ENCODE measurements at places on chromosomes 5 and 9.
A peak's percentile ranks its signal among the peaks of the same experiment; 100 is the strongest.

- no peak for DNase-seq
Measured at GRCh38 chr5:127536687-127537086, 19.2 kb downstream of the PRRC1 start.

DNA sequence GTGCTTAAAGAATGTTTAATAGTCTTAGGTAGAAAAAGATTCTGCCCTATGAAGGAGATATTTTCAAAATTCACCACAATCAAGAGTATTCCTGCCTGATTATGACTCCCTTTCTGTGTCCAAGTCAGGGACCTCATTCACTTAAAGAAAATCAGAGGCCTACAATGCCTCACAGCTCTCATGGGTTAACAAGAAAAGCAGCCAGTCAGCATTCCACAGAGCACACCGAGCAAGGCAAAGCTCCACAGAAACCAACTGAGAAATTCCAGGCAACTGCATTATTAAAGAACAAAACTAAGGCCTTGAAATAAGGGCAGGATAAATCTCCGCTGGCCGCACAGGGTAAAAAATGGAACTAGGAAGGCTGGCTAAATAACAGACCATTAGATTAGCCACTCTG lies 161.1 kb downstream of the TARS1 start:
- no peak for DNase-seq

DNA sequence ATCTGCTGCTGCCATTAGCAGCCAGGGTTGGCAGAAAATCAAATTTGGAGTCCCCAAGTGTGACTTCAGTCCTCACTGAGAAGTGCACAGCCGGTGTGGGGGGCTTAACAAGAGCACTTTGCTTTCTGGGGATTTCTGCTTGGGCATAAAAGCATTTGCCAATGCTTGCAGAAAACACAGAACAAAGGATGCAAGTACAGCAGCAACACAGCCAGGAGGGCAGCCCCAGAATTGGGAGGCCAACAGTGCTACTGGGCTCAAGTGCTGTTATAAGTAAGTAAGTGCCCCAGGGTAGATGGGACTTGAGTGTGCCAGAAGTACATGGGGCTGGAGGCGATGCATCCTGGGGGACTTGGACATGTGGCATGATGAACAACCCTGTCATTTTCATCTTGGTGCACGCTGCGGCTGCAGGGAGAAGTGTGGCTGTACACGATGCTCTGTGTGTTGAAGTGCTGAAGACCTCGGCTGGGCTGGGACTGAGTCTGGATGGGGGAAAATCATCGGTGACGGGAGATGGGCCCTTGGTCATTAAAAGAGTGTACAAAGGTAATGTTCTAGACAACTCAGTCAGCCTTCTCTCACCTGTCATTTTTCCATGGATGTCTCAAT lies 73.3 kb downstream of the GOLPH3 start:
- no peak for DNase-seq

DNA sequence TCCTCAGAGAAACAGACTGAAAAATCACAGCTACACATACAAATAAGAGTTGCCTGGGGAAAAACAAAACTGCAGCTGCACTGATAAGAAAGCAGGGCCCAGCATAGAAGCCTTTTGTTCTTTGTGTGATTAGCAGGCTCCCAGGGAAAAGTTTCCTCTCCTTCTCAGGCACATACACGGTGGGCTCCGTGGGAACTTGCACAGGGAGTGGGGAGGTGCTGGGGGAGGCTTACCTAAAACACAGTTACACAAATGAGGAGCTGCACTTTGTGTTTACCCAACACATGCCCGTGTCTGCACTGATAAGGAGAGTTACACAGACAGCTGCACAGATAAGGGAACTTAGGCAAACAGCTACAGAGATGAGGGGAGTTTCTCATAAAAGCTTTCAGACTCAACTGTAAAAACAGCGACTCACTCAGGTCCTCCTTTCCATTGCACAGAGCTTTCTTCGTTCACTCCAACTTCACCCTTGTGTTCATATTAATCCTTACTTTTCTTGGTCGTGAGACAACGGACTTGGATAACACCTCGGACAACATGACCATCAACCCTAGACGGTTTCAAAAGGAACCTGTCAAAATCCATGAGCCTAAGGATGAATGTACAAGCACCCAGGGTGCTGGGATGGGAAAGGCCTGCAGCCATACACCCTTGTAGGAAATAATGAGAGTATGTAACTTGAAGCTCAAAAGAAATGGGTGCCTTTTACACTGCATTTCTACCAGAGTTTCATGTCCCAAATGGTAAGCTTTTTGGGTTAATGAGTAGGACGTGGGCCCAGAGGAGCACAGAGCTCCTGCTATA lies 50.8 kb downstream of the SERINC5 start:
- no peak for DNase-seq

GRCh38 chr5:147673266-147673665 lies 109.3 kb downstream of the JAKMIP2 start:
- DNase-seq = no peak

DNA sequence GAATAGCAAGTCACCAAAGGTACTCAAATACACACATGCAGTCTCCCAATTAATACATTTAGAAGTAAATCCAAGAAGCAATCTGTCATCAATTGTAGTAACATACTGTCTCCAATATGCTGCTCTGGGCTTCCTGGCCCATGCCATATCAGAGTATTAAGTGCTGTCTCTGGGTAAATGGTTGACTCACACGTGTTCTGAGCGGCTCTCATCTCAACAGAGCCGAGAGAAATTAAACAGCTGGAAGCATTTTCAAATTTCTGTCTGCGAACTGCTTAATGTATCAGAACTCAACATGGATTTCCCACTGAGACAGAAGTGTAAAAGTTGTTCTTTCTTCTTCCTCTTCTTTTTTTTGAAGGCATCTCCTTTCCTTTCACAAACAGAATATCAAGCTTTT lies 247.3 kb upstream of the TAS2R1 start:
- DNase-seq = no peak

GRCh38 chr9:89602978-89603766 lies 1.6 kb upstream of the GADD45G start:
- DNase-seq = peak; percentile 84

- DNase-seq = no peak
Measured at GRCh38 chr5:16457451-16457850, 8.1 kb downstream of the ZNF622 start.
